ENCODE measurements at places on chromosomes 3 and 15.

GRCh38 chr3:145939431-145939830 is 221.6 kb downstream of the PLOD2 start:
- H3K36me3 ChIP-seq: no peaks in the 10 kb centered on the region
- H3K4me3 ChIP-seq: no peak overlapping the region
- DNase-seq: no peak

- no peak for DNase-seq
- no peak overlapping the region for H3K4me3 ChIP-seq
- no peaks in the 10 kb centered on the region for H3K36me3 ChIP-seq
- no peaks in the 10 kb centered on the region for H3K4me1 ChIP-seq
Observed at GRCh38 chr3:60742606-60743145, 508.6 kb downstream of the FHIT start.

DNA sequence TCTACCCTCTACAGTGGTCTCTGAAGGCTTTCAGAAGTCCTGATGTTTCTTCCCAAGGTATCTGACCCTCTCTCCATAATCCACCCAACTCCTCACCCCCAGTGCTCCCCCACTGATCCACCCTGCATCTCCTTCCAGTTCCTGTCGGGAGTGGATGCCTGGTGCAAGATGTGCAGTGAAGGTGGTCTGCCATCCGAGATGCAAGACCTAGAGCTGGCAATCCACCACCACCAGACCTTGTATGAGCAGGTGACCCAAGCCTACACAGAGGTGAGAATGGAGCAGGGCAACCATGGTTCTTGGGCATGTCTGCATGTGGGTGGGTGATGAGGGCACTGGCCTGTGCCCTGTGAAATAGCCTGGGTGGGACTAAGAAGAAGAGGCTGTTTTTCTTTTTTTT is 337.8 kb upstream of the ROPN1 start:
- H3K27me3 ChIP-seq: no peaks in the 10 kb centered on the region
- no peaks in the 10 kb centered on the region for H3K36me3 ChIP-seq
- no peak overlapping the region for H3K4me3 ChIP-seq
- no peaks in the 10 kb centered on the region for H3K4me1 ChIP-seq
- H3K27ac ChIP-seq: no peak overlapping the region

- peaks cover 44% of the 10 kb centered on the region for H3K4me1 ChIP-seq
- H3K27ac ChIP-seq: peak within 1 kb of the TSS; percentile 99
- no peaks in the 10 kb centered on the region for H3K36me3 ChIP-seq
Observed at GRCh38 chr3:113695786-113696645, at the start of gene USF3. Gene USF3 (minus strand): TSS chr3:113696642. CDS start chr3:113674878, 21,764 bp downstream.

GRCh38 chr3:13545952-13546454 is 2.9 kb upstream of the FBLN2 start:
- H3K27me3 ChIP-seq: no peaks in the 10 kb centered on the region
- H3K36me3 ChIP-seq: no peaks in the 10 kb centered on the region
- H3K27ac ChIP-seq: no peak overlapping the region
- DNase-seq: no peak
